Activated naive CD4-positive, alpha-beta T cell treated with anti-CD3 and anti-CD28 coated beads, Interleukin-2, amount 50 U/mL, for 16 hours (primary cell): ENCODE measurements at places on chromosomes 3 and 15.

DNA sequence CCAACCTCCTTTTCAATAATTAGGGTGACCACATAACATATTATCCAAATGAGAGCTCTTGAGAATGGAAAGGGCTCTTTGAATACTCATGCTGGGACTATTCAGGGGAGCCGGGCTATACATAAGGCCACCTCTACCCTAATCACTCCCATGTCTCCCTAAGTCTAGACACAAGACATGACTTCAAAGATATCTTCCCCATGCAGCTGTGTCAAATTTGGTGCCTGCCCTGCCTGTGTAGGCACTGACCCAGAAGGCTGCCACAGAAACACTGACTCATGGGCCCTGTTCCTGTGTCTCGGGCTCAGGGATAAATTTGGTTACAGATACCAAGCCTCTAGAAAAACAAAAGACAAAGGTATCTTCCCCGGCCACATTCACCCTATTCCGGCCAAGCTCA lies 70.3 kb downstream of the MYLK start:
- no peak for DNase-seq

- DNase-seq: no peak
Observed at GRCh38 chr3:139285691-139286090, 58.1 kb upstream of the MRPS22 start.

DNA sequence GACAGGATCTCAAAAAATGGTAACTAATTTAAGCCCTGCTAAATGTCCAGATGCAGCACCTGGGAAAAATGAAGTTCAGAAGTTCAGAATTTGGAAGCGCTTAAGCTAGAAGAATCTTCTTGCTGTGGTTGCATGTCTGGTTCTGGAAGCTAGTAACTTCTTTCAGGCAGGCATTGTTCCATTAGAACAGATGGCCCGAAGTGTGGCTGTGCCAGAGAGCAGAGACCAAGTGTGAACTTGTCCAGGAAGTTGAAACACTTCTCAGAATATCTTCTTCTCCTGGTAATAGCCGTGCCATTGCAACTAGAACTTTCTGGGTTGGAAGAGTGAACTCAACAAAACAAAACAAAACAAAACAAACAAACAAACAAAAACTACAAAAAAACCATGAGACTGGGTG lies 80.0 kb downstream of the MITF start:
- DNase-seq: no peak

DNA sequence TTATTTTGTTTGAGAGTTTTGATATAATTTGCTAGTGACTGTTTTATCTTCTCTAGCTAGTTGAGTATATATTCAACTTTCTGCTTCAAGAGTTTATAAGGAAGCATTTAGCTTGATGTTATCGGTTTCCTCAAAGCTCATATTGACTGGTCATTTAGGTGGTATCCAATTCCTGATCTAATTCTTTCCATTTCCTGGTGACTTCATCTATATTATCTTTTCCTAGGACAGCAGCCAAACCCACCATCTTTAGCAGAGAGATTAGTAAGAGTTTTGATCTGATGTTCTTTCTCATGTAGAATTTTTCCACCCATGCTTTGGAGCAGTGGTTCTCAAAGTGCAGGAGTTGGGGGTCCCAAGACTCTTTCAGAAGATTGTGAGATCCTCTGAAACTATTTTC lies 148.6 kb upstream of the STT3B start:
- DNase-seq: no peak

GRCh38 chr3:72426618-72427397 lies 421.4 kb downstream of the SHQ1 start:
- no peak for DNase-seq

GRCh38 chr3:71001303-71001830 lies 582.2 kb downstream of the FOXP1 start:
- no peak for DNase-seq

- DNase-seq: no peak
Observed at GRCh38 chr15:80580536-80581260, 114.4 kb upstream of the ABHD17C start.

DNA sequence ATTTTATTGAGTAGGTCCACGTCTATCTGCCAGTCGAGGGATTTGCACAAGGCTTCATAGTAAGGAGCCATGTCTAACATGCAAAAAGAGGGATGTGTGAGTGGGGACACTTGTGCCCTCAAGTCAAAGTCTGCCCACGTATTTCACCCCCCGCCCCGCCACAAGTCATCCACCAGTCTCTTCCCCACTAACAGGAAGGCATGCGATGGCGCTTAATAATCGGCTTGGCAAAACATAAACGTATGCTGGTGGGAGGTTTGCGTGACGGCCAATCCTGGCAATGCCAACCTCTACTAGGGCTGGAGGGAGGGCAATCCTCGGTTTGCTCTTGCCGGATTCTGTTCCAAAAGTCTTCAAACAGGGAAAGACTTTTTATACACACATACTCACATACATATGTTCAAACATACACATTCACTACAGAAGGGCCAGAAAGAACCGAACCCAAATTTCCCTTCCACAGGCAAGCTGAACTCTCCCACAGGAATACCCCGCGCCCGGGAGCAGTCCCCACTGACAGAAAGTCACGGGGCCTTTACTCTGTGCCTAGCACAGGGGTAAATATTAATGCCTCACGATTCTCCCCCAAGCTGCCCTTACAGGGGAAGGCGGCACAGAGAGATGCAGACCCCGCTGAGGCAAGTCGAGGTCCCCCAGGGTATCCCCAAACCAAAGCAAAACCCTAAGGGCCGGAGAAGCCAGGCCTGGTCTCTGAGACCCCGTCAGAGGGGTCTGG lies 675 bp downstream of the PSMD6 start:
- peak; percentile 11 for DNase-seq

- no peak for DNase-seq
Observed at GRCh38 chr3:123732447-123732846, 147.6 kb upstream of the HACD2 start.

DNA sequence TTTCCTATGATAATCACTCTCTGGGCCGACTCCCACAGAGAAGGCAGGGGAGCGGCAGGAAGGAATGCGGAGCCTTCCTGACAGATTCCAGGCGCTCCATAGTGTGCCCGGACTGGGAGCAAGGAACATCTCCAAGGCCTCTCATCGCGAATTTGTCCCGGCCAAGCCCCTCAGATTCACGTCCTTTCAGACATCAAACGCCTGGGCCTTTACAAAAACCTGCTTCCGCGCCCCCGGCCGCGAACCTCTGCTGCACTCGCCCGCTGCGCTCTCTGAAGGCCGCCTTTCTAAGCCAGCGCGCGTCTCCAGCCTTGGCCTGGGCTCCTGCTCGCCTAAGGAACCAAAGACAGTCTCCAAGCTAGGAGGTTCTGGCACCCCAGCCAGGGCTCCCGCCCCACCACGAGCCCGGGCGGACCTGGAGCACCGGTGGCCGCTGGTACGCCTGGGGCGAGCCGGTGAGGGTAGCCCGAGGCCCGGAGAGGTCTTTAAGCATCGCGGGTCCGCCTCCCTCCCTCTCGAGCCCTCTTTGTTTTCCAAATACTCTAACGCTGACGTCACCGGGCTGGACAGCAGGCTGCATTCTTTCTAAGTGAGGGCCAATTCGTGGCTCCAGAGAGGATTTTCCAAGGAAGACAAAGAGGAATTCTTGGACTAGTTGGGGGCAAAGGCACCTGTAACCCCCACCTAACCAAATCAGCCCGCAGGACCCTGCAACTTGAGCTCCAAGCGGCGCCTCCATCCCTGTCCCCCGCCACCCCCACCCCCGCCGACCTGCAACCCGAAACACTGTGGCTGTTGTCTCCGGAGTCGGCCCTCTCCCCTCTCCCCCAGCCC lies 759 bp downstream of the AMOTL2 start:
- DNase-seq: no peak

DNA sequence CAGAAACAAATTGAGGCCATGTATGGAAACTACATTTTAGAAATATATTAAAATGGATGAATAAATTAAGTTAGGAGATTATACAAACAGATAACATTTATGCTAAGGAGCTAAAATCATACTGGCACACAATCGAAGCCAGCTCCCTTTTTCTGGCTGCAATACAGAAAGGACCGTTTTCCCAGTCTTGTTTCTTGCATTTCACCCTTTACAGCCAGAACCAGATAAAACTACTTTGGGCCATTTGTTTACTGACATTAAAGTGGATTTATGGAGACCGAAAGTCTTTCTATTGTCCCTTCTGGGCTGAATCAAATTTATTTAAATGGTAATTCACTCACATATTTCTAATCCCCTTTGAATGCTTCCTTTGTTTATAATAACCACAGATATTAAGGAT lies 50.1 kb upstream of the CNTN3 start:
- DNase-seq: no peak

DNA sequence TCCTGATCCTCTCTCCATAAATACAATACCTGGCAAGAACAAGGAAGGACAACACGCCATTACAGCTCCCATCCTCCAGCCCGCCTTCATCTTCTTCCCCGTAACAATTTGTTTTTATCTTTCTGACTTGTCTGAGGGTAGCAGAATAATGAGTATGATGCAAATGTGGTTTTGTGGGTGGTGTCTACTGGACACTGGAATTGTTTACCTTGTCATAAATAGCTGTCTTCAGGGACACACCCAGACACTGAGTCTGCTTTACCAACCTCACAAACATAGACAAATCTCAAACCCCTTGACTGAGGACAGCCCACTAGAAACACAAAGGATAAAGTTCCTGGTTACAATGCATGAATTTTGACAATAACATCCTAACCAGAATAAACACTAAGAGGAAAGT lies 13.4 kb downstream of the WDR72 start:
- no peak for DNase-seq

- no peak for DNase-seq
Observed at GRCh38 chr15:80789296-80789695, 10.1 kb downstream of the CEMIP start.

GRCh38 chr3:126671521-126671920 lies 16.6 kb upstream of the TXNRD3 start:
- DNase-seq: no peak

DNA sequence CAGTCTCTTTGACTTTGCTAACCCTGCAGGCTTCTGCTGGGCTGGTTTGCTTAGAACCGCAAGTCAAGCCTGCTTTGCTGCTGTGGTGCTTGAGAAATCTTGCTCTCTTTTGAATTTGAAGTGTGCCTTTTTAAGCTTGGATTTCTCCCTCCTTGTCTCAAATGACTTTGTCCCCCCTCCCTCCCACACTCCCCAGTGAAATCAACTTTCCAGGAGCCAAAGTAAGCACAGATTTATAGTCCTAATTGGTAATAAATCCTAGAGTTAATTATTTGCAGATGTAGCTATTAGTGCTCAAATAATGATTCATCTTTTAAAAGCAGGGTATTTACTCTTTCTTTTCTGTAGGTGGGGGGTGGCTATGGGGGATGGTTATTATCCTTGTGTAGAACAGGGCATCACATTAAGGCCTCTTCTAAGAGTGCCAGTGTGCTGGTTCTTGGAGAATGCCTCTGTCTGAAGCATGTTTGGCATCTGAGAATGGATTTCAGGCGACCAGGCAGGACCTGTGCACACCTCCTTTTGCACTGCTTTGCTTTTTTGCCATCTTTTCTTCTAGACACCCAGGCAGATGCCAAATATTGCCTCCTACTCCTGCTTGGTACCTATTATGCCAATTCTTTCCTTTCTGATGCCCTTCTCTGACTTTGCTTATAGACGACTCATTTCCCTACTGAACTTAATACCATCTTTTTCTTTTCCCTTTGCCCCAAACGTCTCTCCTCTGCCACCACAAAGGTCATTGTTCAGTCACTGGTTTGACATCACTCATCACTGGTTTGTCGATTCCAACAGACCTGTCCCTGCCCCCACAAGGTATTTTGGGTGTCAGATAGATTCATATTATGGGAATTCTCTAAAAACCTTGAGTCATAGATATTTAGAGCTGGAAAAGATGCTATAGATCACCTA lies 50.7 kb downstream of the CLDN11 start:
- DNase-seq: no peak

DNA sequence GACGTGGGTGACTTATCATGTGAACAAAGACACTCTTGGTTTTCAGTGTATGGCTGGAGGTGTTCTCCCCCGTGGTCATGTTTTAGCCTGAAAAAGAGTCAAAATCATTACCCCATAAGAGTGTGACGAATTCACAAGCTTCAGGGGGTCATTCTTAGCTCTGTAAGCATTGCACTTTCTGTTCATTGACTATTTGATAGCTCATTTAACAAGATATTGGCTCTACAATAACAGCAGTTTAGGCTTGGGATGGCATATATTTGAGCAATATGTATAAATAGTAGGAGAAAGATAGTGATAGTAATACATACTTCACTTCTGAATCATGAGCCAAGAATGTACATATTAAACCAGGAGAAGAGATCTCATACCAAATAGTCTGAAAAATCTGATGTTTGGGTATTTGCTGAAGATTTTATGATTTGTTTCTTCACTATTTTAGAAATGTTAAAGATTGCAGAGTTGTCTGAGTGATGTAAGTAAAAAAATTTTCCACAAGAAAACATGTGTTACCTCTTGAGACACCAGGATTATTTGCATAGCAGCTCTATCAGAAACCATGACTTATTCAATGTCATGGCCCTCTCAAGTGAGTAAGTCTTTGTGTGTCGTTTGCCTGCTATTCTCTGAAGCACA lies 996.0 kb downstream of the OTOL1 start:
- no peak for DNase-seq

DNA sequence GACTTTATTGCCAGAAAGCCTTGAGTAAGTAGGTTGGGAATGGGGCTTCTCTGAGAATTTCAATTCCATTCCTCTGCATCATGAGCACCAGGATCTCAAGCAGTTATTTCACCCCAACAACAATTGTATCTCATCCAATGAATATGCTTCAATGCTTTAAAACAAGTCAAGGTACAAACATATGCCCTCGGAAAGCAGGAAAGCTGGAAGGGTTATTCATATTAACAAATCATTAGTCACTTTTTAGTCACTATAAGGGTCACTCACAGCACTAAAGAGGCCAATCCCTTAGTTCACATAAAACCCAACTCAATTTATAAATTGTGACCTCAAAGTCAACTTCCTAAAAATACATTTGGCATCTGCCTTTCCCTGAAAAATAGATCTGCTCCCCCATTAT lies 16.2 kb downstream of the MB21D2 start:
- no peak for DNase-seq

GRCh38 chr15:99239545-99240198 lies 9.7 kb downstream of the TTC23 start:
- DNase-seq: no peak
